Activated CD8-positive, alpha-beta T cell treated with anti-CD3 and anti-CD28 coated beads for 36 hours (primary cell): ENCODE measurements at places on chromosomes 7 and 10. TPM values are rescaled to one million over a fixed set of nuclear protein-coding genes. Genes with fewer than 3 reads are reported as not detected.

The DLX5 gene
- total RNA-seq, result not detected

- DNase-seq, result no peak
These were observed 63.2 kb downstream of the EBF3 start for GRCh38 chr10:129900825-129901224.

GRCh38 chr7:136342251-136342650 lies 365.1 kb upstream of the MTPN start:
- DNase-seq, result no peak

- DNase-seq, result no peak
These were observed 962.5 kb downstream of the CNTNAP2 start for GRCh38 chr7:147079083-147079482.

- no peak for DNase-seq
These were observed 144.5 kb upstream of the POT1 start for GRCh38 chr7:125074141-125074540.

DNA sequence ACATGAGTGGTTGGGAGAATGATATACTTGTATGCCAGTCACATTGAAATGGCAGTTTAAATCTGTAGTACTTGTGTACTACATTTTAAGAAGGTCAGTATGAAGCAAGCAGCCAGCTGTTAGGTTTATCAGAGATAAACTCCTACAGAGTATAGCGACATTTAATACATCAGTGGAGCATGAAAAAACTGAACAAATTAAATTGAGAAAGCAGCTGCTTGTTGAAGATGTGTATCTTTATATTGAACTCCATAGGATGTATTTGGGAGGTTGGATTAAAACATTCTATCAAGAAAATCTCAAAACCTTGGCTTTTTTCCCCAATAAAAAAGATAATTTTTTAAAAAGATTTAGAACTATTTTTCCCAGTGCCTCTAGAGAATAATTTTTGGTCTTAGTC lies 47.8 kb downstream of the PHF14 start:
- DNase-seq, result no peak

DNA sequence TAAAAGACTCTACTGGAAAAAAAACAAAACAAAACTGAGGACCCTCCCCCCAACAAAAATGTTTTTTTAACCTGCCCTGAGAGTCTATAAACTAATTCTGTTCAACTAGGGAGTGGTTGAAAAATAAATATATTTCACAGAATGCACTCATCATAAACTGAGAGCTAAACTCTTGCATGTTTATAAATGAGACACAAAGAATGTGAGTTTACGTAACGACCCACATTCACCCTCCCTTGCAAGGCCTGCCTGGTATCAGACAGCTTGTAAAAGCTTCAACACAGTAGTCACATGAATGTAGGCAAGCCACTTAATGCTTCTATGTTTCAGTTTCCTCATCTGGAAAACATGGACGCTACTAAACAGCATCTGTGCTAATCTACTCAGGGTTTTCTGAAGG lies 50.3 kb downstream of the JAZF1 start:
- no peak for DNase-seq

GRCh38 chr7:102991077-102991539 lies 78.3 kb downstream of the LRRC17 start:
- DNase-seq, result no peak

DNA sequence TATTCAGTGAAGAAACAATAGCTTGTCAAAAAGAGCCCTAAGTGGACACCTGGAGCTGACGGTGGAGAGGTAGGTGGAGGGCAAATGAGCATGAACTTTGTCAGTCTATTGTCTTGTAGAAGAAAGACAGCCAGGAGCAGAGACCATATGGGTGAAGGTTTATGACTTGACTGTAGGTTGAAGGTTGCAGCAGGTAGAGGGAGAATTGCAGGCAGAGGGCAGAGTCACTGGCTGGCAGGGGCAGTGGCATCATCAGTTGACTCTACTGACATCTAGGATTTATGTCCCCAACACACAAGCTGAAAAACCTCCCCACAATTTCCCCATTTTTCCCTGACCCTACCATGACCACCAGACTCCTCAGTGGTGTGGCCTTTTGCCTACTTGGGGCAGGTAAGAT lies 243.6 kb upstream of the PRSS58 start:
- no peak for DNase-seq
